ENCODE measurements at places on chromosomes 16 and 17.

DNA sequence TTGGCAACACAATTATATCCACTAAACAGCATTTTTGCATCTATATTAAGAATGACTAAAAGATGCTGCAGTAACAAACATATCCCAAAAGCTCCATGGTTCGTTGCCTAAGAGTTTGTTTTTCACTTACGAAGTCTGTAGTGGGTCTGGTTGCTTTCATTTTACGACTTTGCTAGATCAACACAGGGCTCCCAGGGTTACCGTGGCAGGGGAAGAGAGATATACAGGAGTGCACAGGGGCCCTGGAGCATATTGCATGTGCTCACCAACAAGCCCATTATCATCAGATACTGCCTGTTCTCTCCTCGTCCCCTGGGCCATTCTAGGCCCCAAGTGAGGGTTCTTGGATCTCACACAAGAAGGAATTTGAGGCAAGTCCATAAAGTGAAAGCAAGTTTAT, 3.1 kb upstream of the MMP2 start:
- no peak for DNase-seq

DNA sequence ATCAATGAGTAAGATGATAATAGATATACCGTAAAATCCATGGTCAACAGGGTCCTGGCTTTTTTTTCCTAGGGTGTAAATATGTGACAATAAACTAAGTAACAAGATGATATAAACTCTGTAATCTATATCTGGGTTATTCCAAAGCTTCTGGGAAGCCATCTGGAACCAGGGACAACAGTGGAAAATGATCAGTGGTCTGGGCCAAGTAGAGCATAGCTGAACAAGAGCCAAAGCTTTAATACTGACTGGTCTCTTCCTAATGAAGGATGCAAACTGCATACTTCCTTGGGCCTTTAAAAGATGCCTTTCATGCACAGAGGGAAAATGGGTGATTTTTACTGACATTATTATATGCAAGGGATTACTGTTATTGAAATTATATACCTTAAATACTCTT, 8.9 kb downstream of the CA10 start:
- DNase-seq, result no peak

DNA sequence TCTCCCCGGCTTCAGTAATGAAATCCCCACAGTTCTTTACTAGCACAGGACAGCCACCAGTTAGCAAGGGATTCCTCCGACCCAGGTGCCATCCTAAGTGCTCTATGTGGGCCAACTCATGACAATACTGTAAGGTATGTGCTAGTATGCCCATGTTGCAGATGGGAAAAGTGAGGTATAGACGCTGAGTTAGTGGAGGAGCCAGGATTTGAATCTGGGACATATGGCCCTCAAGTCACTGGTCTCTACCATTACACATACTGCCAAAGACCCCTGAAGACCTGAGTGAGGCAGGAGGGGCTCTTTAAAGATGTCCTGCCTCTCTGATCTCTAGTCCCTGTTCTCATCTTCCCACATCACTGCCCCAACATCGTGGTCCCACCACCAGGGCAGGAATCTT, 36.2 kb upstream of the MRPS23 start:
- no peak for DNase-seq

DNA sequence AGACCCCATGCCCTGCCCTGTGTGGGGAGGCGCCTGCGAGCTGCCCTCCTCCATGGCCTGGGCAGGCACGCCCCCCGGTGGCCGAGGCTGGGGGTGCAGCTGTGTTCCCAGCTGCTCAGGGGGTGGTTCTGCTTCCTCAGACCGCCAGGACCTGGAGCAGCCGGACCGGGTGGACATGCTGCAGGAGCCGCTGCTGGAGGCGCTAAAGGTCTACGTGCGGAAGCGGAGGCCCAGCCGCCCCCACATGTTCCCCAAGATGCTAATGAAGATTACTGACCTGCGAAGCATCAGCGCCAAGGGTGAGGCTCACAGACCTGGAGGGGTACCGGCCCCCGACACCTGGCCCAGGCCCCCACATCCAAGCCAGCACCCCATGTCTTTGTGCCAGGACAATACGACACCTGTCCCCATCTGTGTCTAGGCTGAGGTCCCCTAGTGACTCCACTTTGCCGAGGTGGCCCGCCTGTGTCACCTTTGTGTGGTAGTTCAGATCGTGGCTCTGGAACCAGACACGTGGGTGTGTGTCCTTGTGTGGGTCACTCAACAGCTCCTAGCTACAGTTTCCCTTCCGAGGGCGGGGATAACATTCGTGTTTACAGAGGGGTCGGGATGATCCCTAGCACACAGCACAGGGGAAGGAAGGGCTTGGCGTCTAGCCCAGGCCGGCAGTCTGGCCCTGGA, 9.3 kb downstream of the GJD3 start:
- DNase-seq, result no peak

- DNase-seq, result no peak
Measured at GRCh38 chr17:38798614-38799500, 499 bp downstream of the PIP4K2B start.

GRCh38 chr17:55648086-55648485, 74.6 kb downstream of the TMEM100 start:
- DNase-seq, result no peak

- DNase-seq, result no peak
Measured at GRCh38 chr16:61182391-61182790, 853.8 kb downstream of the CDH8 start.

DNA sequence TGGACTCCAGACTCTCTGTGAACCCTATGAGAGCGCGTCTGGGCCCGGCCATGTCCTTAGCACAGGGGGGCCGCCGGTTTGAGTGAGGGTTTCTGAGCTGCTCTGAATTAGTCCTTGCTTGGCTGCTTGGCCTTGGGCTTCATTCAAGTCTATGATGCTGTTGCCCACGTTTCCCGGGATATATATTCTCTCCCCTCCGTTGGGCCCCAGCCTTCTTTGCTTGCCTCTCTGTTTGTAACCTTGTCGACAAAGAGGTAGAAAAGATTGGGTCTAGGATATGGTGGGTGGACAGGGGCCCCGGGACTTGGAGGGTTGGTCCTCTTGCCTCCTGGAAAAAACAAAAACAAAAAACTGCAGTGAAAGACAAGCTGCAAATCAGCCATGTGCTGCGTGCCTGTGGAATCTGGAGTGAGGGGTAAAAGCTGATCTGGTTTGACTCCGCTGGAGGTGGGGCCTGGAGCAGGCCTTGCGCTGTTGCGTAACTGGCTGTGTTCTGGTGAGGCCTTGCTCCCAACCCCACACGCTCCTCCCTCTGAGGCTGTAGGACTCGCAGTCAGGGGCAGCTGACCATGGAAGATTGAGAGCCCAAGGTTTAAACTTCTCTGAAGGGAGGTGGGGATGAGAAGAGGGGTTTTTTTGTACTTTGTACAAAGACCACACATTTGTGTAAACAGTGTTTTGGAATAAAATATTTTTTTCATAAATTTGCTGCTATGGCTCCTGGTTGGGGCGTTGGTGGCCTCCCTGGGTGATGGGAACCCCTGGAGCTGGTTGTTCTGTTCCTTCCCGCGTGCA, 23.1 kb downstream of the STAT5A start:
- DNase-seq, result peak; percentile 50

- no peak for DNase-seq
Measured at GRCh38 chr16:6341981-6342380, 990.7 kb upstream of the RBFOX1 start.

DNA sequence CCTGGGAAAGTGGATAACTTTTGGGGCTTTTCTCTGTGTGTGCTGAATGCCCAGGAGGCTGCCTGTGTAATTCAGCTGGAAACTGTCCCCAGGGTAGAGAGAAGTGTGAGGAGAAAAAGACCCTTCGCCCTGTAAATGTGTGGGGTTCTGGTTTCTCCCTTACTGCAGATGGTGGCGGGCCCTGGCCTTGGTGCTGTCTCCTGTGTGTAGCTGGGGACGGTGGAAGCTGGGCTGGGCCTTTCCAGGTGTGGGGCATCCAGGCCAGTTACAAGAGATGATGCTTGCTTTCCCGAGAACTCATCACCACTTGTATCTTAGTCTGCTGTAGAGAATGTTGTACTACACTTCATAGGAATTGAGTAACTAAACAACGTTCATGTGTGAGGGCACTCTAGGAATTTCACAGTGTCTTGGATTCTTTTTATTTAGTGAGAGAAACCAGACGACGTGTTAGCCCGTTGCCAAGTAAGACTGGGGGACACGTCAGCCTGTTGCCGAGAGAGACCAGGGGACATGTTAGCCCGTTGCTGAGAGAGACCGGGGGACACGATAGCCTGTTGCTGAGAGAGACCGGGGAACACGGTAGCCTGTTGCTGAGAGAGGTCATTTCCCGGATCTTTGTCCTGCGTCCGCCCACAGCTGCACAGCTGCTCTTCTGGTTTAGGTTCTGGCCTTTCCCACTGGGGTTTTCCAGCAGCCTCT, 43.1 kb downstream of the TBCD start:
- no peak for DNase-seq

GRCh38 chr16:74577882-74578366, 29.0 kb downstream of the GLG1 start:
- DNase-seq, result no peak

DNA sequence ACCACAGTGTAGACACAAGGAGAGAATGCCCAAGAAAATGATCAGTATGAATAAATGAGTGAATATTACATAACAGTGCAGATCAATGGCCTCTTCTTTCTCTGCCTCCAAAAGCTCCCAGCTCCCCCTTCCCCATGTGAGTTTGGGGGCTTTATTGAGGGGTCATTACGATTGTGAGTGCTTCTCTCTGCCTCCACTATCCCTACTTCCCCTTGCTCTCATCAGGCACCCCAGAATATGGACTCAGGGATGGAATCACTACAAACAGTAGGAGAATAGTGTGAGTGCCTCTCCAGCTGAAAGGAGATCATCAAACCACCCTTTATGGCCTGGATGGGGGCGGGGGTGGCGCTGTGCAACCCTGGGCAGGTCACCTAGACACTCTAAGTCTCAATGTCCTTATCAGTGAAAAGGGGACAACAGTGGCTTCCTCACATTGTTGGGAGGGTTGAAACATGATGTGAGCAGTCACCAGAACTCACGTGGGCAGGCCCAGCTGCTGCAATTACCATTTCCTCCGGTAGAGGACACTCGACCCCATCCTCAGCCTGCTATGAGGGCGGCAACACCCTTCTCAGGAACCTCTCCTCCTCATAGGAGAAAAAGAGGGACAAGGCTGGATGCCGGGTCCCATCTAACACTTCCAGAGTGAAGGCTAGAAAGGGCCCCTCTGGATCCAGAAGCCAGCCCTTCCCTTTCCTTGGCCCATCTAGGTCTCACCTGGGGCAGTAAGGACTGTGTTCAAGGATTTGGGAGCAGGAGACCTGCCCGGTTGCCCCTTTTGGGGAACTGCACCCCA, 2.1 kb upstream of the EPOP start:
- DNase-seq, result no peak

DNA sequence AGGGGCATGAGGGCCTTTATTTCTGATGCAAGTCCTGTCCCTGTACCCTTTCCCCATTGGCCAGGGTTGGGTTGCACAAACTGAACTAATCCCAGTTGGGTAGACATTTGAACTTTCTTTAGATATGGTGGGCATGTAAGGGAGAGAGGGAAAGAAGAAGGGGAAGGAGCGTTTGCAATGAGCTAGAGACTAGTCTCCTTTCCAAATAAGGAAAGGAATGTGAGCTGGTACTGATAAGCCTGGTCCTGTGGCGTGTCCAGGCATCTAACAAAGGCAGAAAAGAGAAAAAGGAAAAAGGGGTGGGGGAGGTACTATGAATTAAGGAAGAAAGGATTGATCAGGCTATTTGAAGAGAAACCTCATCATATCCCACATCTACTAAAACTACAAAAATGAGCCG, 20.3 kb downstream of the CHMP6 start:
- no peak for DNase-seq

DNA sequence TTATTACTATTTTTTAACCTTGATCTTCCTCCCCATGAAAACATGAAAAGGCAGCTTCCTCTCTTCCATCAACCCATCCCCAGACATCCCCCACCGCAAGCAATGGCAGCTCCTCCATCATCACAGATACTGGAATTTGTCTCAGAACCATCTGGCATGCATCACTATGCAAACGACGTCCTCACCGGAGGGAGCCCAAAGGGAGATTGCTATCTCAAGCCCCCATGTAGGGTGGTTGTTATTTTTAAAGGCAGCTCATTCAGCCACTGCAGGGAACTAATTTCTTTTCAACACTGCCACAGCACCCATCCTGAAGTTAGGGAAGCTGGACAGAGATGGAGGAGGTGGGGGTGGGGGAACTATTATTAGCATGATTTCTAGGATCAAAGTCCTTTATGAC, 222.5 kb downstream of the FOXL1 start:
- DNase-seq, result no peak

DNA sequence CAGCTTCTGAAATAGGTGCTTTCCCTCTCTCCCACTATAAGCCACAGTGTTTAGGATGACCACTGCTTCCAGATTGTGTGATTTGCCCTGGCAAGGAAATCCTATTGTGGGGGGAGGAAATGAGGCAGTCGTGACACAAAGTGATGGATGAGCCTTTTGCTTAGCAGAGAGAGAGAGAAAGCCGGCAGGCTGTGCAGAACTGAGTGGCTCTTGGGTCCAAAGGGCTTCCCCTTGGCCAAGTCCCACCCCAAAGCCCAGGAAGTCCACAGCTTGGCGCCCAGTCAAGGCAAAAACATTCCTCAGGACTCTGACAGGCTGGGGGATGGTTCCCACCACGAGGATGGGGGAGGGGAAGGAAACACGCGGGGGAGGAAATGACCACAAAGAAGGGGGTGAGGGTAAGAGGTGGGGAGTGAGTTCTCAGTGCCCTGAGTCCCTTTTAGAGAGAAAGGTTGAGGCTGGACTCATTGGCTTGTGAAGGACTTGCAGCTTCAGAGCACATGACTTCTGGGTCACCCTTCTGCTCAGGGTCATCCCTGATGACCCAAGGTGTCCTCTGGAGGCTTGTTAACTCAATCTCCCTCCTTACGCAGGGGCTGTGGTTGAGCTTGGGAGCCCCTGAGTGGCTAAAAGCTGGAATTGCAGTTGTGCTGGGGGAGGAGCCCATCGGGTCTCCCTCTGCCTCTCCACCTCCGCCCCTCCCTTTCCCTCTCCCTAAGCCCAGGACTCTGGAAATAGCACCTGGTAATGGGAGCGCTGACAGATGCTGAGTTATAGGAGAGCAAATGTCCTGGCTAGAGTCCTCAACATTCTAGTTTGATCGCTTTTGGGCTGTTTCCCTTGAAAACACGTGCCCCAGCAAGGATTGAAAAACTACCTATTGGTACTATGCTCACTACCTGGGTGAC, 10.3 kb upstream of the MSL1 start:
- peak; percentile 55 for DNase-seq

DNA sequence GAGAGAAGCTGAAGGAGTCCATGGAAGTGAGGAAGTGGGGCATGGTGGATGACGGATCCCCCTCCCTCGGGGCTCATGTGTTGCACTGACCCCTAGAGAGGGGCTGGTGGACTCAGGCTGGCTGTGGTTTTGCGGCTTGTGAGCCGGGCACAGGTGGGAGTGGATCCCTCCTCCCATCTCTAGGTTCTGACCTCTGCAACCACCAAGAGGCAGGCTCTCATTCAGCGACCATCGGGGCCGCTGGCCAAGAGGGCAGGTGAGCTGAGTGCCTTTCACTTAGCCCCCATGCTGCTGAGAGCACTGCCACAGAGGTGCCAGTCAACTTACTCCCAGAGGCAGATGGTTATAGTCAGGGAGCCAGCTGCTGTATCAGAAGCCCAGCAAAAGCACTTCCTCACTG, 67.3 kb downstream of the SCNN1B start:
- DNase-seq, result no peak

- DNase-seq, result no peak
Measured at GRCh38 chr16:89110641-89111040, 17.0 kb downstream of the ACSF3 start.

GRCh38 chr16:84765616-84766580, 53.9 kb upstream of the CRISPLD2 start:
- no peak for DNase-seq

GRCh38 chr17:82457073-82457928, 1.2 kb upstream of the NARF start:
- no peak for DNase-seq
